ENCODE measurements at places on chromosomes 5 and 9.

- no peak for DNase-seq
These were observed 132.0 kb downstream of the LIFR start for GRCh38 chr5:38424148-38425060.

DNA sequence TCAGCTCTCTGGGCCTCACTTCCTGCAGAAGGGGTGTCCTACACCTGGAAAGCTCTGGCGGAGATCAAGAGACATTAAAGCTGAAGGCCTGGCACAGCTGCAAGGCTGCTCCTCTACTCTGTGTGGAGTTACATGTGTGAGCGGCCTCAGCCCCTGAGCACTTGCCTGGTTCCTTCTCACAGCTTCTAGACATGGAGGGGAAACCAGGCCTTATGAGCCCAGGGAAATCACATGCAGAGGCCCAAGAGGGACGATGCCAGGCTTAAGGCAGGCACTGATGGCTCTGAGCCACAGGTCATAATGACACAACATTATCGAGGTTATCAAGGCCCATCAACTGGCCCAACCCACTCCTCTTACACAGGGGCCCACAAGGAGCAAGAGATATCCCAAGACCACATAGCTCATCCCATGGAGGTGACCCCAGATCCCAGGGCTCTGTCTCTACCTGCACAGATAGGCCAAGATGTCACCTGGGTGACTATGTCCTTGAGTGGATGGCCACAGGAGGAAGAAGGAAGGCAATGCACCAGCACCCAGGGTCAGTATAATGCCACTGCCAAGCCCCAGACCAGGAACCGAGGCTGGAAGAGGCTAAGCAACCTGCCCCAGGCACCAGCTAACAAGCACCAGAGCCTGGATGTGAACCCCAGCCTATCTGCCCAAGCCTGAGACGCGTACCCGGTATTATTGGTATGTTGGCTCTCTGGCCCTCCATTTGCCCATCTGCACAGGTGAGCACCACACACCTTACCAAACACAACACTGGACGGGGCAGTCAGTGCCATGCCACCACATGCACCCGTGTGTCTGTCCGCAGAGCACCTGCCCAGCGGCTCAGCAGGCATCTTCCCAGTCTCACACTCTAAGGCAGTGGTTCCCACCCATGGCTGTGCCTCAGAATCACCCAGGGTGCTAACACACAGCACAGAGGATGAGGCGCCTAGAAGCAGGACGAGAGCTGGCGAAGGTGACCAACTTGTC, 143.3 kb downstream of the GABBR2 start:
- no peak for DNase-seq

- no peak for DNase-seq
These were observed 324.4 kb downstream of the ENC1 start for GRCh38 chr5:74316064-74316603.

DNA sequence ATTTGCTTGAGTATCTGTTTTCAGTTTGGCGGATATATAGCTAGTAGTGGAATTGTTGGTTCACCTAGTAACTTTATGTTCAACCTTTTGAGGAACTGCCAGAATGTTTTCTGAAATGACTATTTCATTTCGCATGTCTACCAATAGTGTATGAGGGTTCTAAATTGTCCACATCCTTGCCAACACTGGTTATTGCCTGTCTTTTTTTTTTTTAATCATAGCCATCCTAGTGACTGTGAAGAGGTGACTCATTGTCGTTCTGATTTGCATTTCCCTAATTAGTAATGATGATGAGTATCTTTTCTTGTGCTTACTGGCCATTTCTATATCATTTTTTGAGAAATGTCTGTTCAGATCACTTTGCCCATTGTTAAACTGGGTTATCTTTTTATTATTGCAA, 52.5 kb downstream of the PRLR start:
- DNase-seq: no peak

DNA sequence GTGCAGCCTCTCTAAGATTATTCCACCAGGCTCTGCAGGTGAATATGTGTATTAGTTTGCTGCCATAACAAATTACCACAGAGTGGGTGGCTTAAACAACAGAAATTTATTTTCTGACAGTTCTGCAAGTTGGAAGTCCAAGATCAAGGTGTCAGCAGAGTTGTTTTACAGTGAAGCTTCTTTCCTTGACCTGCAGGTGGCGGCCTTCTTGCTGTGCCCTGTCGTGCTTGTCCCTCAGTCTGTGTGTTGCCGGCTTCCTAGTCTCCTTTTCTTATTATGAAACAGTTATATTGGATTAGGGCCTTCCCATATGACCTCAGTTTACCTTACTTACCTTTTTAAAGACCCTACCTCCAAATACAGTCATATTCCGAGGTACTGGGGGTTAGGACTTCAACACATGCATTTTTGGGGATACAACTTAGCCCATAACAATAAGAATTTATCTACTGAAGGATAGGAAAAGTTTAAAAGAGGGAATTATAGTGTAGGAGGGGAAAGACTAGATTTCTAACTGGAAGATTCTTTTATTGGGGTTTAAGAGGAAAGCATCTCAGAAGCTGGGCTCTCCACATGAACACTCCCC, 97.4 kb downstream of the OSTF1 start:
- peak; percentile 43 for DNase-seq

DNA sequence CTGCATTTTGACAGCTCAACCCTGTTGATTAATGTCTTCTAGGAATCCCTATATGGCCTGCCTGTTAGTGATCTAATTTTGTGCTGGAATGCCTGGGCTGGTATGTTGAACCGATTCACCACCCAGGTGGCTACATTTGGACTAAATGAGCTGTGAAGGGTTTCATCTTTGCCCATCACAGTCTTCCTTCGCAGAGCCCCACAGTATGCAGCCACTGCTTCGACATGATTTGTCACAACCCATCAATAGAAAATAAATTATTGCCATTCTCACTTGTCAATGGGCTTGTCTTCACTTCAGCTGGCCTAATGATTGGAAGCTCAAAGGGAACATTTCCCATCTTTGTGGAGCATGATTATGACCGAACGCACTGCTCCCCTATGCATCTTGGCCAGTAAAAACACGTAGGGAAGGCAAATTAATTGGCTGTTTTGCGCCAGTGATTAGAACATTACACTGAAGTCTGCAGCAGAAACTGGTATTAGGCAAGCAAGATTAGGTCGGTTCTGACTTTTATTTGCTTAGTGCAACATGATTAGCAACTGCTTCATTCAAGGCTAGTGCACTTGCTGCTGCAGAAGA, 408.5 kb downstream of the KIAA0825 start:
- DNase-seq: no peak

DNA sequence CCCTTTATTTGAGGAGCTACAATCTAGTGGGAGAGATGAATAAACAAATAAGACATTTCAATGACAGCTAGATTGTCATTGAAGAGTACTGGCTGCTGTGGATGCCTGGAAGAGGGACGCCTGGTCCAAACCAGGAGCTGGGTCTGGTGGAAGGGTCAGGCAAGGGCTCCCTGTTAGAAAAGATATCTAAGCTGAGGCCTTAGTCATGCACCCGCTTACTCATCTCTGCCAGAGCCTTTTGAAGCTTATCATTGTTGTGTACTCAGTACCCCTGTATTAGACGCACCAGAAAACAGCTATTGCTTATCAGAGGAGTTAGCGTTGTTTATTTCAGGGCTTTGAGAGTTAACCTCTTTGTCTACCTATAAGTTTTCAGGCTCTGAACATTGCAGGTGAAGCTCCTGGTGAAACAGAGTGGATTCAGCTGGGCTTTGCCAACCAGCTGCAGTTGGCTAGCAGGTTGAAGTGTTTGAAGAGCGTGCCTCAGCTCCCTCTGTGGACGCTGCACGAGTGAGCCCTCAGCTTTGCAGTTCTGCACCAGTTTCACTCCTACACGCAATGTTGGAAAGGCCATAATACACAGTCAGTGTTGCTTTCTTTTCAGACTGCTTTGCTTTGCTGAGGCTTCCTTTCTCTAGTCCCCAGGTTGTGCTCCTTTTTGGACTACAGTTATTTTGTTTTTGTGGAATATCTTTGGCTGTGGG, 5.6 kb upstream of the GPR151 start:
- no peak for DNase-seq

GRCh38 chr5:116360008-116360853, 214.4 kb downstream of the SEMA6A start:
- no peak for DNase-seq

DNA sequence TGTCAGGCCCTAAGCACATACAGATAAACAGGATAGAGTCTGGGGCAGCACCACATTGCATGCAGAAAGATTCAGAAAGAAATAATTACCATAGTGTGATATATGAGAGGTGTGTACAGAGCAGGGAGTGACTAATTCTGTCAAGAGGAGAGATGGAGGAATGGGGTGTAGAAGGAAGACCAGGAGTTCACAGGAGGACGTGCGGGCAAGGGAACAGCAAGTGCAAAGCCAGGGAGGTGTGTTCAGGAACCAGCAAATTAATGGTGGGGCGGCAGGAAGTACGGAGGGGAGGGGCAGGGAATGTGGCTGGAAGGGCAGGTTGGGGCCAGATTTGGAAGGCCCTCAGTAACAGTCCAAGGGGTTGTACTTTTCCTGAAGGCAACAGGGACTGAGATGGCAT, 17.4 kb downstream of the EGR1 start:
- no peak for DNase-seq

GRCh38 chr9:124834591-124834990, 18.7 kb upstream of the WDR38 start:
- no peak for DNase-seq

- no peak for DNase-seq
These were observed 25.3 kb downstream of the NTNG2 start for GRCh38 chr9:132187121-132187620.

GRCh38 chr9:72978744-72979143, 25.9 kb upstream of the ALDH1A1 start:
- no peak for DNase-seq

- no peak for DNase-seq
These were observed 3.4 kb upstream of the CCNO start for GRCh38 chr5:55236800-55237199.

- DNase-seq: no peak
These were observed 10.4 kb downstream of the CCDC127 start for GRCh38 chr5:207599-207998.

GRCh38 chr5:141834331-141834730, 43.9 kb downstream of the PCDH1 start:
- DNase-seq: no peak

- DNase-seq: no peak
These were observed 101.7 kb downstream of the ARRDC3 start for GRCh38 chr5:91281401-91281800.

GRCh38 chr9:91391412-91391811, 29.7 kb upstream of the AUH start:
- DNase-seq: no peak

DNA sequence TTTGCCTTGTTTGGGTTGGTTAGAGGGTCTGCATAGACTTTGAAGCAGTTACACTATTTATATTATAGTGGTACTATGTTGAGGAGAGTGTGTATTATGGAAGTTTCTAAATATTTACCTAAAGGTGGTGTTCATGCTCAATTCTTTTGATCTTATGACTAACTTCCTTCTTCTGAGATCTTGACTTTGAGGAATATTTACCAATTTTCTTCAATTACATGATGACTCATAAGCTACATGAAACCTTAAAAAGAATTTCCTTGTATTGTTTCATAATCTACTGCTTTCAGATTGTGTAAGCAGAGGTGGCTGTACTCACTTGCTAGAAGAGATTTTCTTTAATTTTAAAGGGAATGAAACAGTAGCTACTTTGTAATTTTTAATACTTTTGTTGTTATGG, 276.1 kb downstream of the TAF11L14 start:
- no peak for DNase-seq

GRCh38 chr5:155278532-155278931, 265.0 kb downstream of the KIF4B start:
- DNase-seq: no peak

- DNase-seq: no peak
These were observed 155.6 kb downstream of the ARHGAP26 start for GRCh38 chr5:142925795-142926194.

DNA sequence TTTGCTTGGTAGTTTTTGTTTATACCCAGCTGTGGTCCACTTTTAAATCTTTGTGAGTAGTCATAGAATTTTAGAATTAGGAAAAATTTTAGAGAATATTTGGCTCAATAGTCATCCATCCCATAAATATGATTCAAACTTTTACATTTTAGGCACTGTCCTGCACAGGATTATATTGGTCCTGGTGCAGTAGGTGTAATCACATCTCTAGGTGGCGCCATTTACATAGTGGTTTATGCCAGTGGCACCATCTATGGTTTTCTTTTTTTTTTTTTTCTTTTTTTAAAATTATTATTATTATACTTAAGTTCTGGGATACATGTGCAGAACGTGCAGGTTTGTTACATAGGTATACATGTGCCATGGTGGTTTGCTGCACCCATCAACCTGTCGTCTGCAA, 260.7 kb upstream of the KCNN2 start:
- no peak for DNase-seq

GRCh38 chr9:124483481-124483880, 23.7 kb downstream of the NR5A1 start:
- no peak for DNase-seq

DNA sequence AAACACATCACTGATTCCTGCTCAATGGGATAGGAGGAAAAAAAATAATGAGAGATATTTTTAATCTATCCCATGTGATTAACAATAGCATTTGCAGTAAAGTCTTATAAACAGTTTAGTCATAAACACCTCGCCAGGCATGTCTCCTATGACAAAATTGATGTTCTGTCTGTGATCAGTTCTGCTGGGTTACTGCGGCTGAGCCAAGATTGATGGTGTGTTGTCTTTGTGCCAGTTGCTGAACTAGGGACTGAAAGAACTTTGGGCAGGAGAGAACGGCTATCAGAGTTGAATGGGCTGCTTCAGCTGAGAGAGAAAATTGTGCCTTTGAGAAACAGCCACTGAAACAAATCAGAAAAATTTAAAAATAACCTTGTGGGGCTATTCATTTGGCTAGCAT, 37.3 kb upstream of the MAMDC2 start:
- DNase-seq: no peak

GRCh38 chr5:178211095-178212048, 7.0 kb downstream of the HNRNPAB start:
- DNase-seq: no peak

- DNase-seq: no peak
These were observed 19.9 kb downstream of the NOTCH1 start for GRCh38 chr9:136525841-136526499.

- DNase-seq: no peak
These were observed 617.0 kb upstream of the RORB start for GRCh38 chr9:73880101-73880500.

GRCh38 chr5:100615362-100615761, 80.2 kb downstream of the FAM174A start:
- no peak for DNase-seq

DNA sequence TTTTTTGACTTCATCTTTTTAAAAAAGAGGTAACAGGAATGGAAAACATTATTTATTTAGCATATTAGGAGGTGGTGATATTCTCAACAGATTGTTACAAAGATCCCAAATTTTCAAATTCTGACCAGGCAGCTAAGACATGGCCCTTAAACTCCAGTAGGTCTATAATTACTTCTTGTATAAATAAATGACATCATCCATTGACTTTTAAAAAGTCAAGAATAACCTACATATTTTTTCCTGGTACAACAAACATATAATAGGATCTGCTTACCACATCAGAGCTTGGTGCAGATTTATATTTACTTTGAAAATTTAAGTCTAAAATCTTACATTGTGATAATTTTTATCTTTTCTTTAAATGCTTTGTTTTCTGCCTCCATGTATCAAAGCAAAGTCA, 92.2 kb upstream of the TRPM3 start:
- DNase-seq: no peak
